ENCODE measurements at places on chromosomes 2 and 18. TPM values are rescaled to one million over a fixed set of nuclear protein-coding genes. Genes with fewer than 3 reads are reported as not detected.

ICA1L gene
- total RNA-seq, result 1.2 TPM

CTNNA2 gene
- not detected for total RNA-seq

HOXD11 gene
- not detected for total RNA-seq

RAB27B gene
- under 0.01 TPM for total RNA-seq

RSAD2 gene
- total RNA-seq, result 1.2 TPM
